ENCODE measurements at places on chromosomes 12 and 14. TPM values are rescaled to one million over a fixed set of nuclear protein-coding genes. Genes with fewer than 3 reads are reported as not detected.

The FOXG1 gene
- polyA plus RNA-seq: 0.06 TPM

GRCh38 chr12:103997286-103997900, 31.7 kb downstream of the TDG start:
- DNase-seq: no peak

GRCh38 chr14:59330455-59330854, 134.7 kb downstream of the GPR135 start:
- no peak for DNase-seq

DNA sequence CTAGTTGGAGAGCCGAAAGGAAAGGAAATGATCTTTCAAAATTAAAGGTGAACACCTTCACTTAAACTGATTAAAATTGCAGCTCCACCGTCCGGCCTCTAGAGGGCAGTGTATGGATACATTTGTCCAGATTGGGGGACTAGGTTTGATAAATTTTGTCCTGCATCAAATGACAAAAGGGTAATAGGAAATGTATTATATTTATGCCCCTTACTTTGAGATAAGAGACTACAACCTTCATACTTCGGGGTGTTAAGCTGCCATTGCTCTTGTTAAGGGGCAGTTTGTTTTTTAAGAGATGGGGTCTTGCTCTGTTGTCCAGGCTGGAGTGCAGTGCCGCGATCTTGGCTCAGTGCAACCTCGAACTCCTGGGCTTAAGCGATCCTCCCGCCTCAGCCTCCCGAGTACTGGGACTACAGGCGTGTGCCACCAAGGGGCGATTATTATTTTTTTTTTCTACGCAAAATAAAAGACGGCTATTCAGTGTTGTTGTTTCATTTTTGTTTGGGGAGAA, 818 bp upstream of the SUOX start:
- no peak for DNase-seq

DNA sequence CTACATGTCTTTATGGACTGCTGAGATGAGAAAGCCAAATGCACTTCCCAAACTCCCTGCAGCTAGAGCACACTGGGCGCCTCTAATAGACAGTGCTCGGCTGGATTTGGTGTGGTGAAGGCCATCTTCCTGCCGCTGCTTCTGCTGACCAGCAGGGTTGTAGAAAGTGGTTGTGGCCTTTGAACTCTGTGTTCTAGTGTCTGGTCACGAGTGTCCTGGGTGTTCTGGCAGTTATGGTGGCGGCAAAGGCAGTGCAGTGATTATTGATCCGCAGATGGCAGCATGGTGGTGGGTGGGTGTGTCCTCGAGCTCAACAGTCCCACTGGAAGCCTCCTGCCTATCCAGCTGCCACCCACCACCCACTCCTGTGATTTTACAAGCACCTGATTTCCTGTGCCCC, 43.4 kb downstream of the SMIM41 start:
- DNase-seq: no peak

- DNase-seq: no peak
Measured at GRCh38 chr12:68585966-68586365, 24.7 kb upstream of the RAP1B start.

Measured in left renal cortex interstitium (tissue), 4 donors.